Stimulated activated CD4-positive, alpha-beta T cell treated with anti-CD3 and anti-CD28 coated beads, Interleukin-1b, Interleukin-23, amount 100 ng/mL, for 1 hour (primary cell): ENCODE measurements at places on chromosomes 3 and 15.

DNA sequence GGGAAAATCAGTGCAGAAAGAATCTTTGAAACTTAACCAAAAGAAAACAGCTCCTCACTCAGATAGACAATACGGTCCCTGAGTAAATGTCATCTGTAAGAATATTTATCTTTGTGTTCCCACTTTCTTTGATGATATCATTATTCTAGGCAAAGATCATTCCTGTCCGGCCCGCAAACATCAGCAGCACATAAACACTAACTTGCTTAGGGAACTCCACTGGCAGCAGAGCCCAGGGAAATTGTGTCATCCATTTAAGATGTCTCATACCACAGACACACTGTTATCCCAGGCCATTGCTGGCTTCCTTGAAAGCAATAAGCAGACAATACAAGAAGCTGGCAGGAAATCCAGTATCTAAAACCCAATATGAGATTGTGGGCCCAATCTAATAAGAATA, 20.1 kb upstream of the CD96 start:
- DNase-seq = no peak

DNA sequence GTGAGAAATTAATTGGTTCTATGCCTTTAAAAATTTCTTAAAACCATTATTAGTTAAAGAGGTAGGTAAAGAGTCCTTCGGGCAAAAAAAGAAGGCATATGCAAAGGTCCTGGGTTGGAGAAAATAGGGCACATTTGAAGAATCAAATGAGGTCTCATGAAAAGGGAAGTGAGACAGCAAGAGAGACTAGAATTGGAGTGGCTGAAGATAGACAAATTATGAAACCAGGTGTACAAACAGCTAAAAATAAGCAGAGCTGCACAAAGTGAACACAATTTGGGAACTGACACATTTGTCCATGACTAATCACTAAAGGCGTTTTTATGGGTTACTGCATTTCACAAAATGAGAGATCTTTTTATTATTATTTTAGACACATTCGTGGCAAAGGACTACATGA, 581.2 kb downstream of the PYDC2 start:
- no peak for DNase-seq

- DNase-seq = no peak
Observed at GRCh38 chr3:98433764-98434163, 29.2 kb upstream of the OR5K1 start.

- DNase-seq = no peak
Observed at GRCh38 chr15:100314809-100315400, 26.9 kb downstream of the ADAMTS17 start.

- DNase-seq = no peak
Observed at GRCh38 chr3:167521006-167521355, 47.1 kb upstream of the SERPINI2 start.

- DNase-seq = no peak
Observed at GRCh38 chr15:69305204-69305931, 6.7 kb downstream of the PAQR5 start.

DNA sequence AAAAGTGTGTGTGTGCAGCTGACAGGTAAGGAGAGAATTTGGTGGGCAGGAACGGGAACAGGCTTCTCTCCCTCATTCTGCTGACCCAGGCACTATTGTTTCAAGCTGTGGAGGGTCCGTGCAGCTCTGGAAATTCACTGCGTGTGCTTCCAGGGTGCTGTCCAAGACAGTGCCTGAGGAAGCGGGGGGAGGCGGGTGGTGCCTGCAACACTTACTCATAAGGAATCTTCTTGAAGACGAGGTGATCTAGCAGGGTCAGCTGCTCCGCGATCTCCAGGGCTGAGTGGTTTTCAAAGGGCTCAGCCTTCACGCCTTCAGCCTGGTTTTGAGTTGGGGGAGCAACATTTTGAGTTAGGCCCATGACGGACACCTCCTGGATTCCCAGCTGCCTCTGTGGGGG, 46.6 kb upstream of the CTSH start:
- no peak for DNase-seq

DNA sequence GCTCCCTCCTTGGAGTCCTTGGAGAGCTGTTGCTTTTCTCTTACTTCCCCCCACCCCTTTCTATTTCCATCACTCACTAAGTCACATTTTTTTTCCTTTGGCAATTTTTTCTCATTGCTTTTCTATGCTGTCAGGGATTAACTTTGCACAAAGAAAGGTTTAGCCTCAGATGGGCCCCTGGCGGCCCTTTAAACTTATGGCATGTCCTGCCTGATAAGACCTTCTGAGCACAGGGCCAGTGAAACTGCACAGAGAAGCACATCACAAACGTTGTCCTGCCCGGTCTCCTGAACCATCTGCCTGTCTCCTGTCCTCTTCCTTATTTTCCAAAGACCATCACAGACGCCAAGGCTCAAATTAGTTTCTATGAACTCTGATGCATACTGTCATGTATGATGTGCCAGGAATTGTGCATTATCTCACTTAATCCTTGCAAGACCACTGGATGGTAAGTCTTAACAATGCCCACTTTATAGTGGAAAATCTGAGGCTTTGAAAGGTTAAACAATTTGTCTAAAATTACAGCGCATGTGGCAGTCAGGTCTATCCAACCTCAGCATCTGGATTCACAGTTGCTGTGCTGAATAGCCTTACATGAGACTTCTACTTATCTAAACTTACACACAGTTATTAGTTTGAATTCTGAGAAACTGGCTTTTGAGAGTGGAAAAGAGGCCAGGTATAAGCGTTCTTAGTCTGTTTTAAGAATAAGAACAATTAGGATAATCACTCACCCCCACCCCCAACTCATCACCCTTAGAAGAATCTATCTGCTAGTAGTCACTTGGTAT, 648.1 kb downstream of the NTRK3 start:
- no peak for DNase-seq
